ENCODE measurements at places on chromosomes 12 and 14.

DNA sequence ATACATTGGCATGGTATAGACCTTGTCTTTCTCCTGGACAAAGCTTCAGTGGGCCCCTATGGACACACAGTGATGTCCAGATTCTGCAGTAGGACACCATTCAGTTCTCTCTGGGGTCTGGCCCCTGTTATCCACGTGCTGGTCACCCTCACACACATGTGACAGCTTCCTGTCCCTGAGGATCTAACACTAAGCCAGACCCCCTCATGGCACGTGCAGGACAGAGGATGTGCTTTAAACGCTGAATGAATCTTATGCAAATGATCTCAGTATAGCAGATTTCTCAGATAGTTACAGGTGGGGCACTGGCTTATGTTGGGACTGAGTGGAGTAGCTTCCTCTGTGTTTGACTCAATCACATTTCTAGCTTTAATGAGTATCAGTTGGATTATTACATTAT lies 33.7 kb downstream of the SLC24A4 start:
- no peak for DNase-seq

DNA sequence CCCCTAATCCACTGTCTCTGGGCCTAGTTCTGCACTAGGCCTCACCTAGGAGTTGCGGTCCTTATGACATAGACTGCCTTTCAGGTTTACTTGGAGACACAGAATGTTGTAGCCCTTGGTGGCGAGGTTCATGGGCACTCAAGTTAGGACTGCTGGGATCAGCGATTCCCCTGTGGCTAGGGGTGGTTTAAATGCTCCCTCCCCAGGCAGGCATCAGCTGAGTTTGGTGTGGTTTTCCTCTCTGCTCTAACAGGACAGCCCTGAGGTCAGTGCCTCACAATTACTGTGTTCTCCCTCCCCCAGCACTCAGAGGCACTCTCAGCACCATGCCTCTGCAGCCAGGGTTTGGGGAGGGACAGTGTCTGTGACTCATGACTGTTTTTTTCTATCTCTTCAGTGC lies 22.2 kb upstream of the RDH16 start:
- DNase-seq, result no peak

- DNase-seq, result no peak
These were observed 40.0 kb upstream of the CAPRIN2 start for GRCh38 chr12:30794591-30795409.

- DNase-seq, result peak; percentile 39
These were observed 110.7 kb downstream of the BTG1 start for GRCh38 chr12:92034858-92035401.

- DNase-seq, result no peak
These were observed 712.6 kb downstream of the SLC16A7 start for GRCh38 chr12:60308366-60308991.

DNA sequence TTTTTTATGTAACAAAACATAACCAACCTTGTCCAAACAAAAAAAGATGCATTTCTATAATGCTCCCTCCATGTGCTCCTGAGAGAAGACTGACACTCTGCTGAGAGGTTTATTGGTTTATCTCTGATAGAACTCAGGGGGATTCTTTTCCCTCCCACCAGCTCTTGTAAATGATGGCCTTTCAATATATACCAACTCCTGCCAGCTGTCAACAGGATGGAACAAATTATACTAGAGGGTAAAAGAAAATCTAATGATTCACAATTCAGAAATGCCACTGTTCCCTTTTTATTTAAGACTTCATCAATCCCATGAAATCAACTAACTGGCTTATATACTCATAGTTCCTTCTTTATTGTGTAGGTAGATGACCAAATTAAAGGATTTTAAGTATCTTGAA lies 25.4 kb downstream of the PSMC1 start:
- no peak for DNase-seq

DNA sequence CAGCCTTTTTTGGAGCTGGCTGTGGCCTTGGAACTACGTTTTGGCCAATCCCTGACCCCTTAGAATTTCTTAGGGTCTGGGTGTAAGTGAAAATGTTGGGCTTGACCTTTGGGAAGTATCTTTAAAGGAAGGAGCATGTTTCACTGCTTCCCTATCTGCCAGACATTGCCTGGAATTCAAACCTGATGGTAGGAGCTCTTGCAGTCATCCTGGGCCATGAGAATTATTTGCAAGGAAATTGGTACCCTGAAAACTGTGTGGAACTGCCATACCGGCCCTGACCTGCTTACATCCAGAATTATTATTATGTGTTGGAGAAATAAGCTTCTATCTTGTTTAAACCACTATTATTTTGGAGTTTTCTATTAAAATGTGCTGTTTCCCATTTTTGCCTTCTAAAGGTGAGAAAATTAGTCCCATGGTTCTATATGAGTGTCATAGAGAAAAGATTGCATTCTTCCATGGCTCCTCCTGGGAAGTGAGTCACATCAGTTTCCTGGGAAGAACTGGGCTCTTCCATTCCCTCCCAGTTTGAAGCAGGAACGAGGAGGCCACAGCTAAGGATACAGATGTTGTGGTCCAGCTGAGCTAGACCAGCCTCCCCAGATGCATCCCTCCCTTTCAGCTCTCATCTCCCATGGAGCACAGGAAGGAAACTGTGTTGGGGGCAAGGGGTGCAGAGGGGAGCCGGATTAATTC lies 9.5 kb upstream of the PGF start:
- no peak for DNase-seq

DNA sequence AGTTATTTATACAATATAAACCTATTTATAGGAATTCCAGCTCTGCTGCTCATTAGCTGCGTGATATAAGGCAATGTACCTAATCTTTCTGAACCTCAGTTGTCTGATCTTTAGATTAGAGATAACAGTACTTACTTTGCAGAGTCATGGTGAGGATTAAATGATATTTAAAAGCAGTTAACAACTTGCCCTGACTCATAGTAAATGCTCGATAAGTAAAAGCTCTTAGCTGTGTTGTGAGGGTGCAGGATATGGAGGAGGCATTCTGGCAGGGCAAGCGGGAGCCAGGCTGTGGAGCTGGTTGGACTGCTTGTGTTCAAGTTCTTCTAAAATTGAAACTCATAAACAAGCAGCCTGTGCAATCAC lies 140.0 kb upstream of the PRICKLE1 start:
- DNase-seq, result no peak

DNA sequence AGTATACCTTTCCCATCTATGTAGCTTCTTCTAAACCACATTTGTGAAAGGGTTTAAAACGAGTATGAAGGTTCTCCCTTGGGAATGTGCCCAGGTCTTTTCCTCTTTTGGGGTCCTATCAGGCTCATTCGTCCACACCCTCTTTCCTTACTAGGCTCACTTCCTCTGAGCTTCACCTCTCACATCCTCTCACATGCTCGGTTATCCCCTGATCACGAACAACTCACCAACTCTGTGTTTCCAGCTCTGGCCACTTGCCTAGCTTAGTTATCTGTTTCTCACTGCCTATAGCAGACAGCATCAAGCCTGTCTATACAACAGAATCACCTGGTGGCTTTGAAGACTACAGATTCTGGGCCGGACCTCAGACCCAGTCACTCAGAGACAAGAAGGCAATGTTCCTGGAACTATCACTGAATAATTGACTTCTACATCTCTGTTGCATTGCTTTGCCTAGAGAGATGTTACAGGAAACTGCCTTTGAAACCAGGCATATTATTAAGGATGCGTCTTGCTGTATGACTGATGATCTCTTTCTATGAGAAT lies 158.2 kb downstream of the FOXN3 start:
- no peak for DNase-seq

DNA sequence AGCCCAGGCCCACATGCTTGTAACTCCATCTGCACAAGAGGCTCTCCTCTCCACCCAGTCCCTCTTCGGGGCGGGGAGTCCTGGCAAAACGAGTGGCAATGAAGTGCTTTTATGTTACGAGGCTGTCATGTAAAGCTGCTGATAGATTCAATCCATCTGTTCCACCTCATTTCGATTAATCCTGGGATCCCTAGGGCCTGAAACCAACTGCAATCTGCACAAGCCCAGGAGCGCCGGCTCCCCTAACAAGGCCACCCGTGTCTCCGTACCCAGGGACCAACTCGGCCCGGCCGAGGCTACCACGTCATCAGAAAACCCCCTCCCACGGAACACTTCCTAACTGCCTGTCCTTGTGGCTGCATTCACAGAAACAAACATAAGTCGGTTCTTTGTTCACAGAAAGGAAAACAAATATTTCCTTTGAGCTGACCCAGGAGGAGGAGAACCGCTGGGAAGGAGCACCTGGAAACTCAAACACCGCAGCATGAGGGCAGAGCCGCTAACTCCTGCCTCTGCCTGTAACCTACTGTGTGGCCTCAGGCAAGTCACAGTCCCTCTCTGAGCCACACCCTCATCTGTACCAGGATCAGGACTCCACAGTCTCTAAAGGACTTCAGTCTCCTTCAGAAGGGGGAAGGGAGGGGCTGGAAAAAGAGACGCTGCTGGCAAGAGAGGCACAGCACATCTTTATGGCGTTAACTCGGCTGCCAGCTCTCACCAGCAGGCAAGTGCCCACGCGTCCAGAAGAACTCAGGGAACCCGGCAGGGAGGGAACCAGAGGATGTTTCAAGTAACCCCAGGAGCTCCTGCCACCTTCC lies 47.8 kb downstream of the CCDC88C start:
- DNase-seq, result peak; percentile 53

DNA sequence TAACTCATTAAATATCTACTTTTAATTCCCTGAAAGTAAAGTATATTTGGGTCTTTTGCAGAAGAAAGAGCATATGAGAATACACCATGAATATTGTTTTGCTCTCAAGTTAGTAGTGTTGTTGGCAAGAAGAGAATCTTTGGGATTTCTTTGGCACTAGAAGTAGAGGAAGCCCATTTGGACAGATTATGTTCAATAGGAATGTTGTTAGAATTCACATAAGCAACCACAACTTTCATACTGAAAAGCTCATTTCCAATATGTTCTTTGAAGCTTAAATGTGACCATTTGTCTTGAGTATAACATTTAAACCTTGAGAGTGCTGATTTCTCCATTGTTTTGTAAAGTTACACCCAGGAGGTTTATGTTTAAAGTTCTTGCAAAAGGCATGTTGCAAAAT lies 37.6 kb downstream of the PLEKHG7 start:
- DNase-seq, result no peak

DNA sequence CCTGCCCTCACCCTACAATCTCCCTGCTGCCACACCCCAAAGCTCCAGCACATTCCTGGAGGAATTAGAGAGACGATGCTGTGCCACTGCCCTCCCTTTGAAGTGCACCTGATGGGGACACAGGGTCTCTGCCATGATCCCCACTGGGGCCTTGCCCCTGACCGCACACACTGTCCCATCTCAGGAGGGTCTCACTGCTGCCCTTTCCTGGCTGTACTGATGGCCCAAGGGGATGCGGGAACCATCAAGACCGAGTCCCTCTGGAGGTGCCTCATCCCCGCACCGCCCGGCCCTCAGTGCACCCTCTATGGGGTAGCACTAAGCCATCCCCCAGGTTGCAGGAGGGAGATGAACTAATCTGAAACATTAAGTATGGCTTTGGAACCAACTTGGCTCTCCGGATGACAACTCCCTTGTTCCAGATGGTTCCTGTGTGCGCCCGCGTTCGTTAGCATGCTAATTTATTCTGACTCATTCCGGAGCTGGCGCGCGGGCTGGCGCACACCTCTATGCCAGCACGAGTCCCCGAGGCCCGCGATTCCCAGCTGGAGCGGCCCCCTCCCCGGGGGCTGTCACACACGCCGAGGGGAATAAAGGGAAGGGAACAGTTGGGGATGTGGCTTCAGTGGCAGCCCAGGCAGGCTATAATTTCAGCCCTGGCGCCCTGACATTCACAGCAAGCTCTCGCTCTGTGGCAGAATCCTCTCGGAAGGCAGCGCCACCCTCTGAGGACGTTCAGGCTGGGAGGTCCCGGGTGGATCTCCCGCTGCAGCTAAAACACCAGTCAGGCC lies 34.2 kb upstream of the C14orf180 start:
- no peak for DNase-seq

DNA sequence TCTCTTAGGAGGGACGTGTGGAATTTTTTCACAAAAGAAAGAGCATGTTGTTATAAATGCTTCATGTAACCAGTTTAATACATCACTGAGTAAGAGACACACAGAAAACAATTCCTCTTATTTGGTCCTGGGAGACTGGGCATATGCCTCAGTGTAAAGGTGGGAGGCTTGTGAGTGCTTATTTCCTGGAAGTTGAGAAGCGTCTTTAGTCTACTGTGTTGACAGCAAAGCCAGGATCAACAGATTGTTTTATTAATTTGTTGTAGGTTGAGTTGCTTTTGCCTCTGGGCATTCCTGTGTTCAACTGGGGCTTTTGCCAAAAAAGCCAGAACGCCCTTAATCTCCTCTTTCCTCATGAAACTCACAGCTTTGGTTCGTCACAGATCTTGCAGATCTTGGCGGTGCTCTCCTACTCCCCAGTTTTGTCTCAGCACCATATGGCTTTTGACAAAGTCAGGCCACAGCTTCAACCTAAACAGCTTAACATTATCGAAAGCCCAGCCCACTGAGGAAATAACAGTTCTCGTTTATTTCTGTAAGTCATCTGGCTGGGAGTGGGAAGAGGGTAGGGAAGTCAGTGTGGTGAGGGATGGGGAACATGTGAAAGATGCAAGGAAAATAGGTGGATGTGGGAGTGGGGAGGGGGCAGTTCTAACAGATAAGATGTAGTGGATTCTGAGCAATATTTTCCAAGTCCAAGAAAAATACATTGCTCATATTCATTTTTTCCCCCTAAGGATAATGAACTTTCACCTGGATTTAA lies 227.2 kb downstream of the DACT1 start:
- no peak for DNase-seq

- DNase-seq, result no peak
These were observed 276.0 kb downstream of the ADGRD1 start for GRCh38 chr12:131229426-131230339.

DNA sequence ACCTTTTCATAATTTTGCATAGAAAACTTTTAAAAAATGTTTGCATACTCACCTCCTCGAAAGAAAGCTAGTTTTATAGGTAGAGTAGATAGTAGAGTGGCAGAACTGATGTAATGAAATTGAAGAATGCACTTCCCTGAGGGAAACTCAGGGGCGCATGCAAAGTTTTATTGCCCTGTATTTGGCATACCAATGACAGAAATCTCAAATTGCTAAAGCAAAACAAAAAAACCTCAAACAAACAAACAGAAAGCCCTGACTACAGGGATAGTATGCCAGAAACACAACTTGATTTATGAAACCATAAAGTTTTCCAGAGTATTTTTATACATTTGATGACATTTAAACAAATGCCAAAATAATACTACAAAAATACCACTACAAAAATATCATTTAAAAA lies 1.8 kb downstream of the RASSF9 start:
- DNase-seq, result no peak

GRCh38 chr12:46453428-46453827 lies 80.9 kb upstream of the SLC38A2 start:
- DNase-seq, result no peak

GRCh38 chr12:12432364-12432763 lies 75.5 kb downstream of the BORCS5 start:
- DNase-seq, result no peak

- no peak for DNase-seq
These were observed 76.9 kb upstream of the REP15 start for GRCh38 chr12:27619308-27619707.

GRCh38 chr12:2682296-2683251 lies 112.2 kb upstream of the FKBP4 start:
- DNase-seq, result peak; percentile 36

- DNase-seq, result no peak
These were observed 117.6 kb downstream of the SCARB1 start for GRCh38 chr12:124745891-124746570.

GRCh38 chr12:11412731-11413130 lies 17.4 kb upstream of the PRB2 start:
- DNase-seq, result no peak
